ENCODE measurements at places on chromosomes 11 and 22.

GRCh38 chr11:26137651-26138050, 194.3 kb upstream of the ANO3 start:
- DNase-seq = no peak

DNA sequence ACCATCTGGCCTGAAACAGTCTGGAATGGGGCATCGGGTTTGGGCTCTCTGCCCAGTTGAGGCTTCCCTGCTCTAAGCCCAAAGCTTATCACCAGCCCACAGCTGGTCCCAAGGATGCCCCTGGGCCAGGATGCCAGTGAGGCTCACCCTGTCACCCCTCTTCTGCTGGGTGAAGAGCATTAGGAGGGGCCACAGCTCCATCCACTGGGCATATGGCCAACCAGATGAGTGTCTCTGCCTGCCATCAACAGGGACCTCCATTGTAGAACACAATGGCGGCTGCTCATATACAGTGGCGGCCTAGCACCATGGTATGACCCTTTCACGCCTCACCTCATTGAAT, 5.6 kb downstream of the CHST1 start:
- no peak for DNase-seq

DNA sequence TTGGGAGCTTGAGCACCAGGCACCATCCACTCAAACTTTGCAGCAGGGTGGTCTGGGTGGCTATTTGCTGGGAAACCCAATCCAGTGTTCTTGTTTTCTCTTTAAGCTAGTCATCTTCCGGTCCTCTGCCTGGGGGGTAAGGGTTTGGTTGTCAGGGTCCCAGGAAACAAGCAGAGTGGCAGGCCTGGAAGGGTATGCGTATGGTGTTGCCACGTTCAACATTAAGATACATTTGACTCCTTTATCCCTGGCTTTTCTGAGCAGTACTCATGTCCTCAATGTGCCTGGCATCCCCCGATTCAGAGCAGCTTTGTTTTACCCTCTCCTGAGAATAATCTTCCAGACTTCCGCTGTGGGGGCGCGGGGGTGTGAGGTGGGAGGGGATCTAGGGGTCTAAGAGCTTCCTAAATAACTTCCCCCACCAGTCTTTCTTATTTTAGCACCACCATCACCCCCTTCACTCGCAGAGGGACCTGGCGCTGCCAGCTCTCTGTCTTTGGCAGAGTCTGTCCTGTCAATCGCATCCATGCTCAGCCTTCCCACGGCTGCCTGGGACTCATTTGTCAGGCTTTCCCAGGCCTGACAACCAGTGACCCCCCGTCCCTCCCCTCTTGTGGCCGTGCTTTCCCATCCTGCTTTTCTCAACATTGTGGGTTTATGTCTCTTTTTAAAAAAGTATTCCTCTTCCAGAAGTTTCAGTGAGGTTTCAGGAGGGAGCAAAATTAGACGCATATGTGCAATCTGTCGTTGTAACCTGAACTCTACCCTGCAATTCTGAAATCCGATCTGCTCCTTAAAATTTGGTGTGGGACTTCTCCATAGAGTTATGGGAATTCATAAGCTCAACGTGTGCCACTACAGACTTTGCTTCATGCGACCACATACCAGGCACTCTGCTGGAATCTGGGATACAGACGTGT, 27.0 kb upstream of the RBFOX2 start:
- no peak for DNase-seq

- DNase-seq = no peak
These were observed 355 bp upstream of the AP1B1 start for GRCh38 chr22:29388759-29389090.

GRCh38 chr11:7307836-7308235, 56.1 kb downstream of the SYT9 start:
- DNase-seq = no peak

GRCh38 chr11:4671741-4672140, 25.9 kb downstream of the OR51E2 start:
- DNase-seq = no peak

- DNase-seq = no peak
These were observed 94.5 kb downstream of the RPS6KA4 start for GRCh38 chr11:64453466-64453865.

DNA sequence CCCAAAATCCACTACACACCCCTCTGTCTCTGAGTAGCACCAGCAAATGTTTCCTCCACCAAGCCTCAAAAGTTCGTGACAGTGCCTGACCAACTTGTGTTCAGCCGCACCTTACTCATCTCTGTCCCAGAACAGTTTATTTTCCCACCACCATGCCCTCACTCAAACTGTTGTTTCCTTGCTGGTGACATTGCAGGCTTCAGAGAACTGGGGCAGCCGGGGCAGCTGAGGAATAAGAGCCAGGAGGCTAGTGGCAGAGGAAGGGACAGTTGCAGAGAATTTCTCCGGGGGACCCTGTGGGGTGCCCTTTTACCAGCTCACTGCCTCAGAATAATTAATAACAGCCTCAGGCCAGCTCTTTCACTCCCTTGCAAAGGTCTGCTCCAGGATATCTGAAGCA, 709 bp upstream of the KCNE3 start:
- DNase-seq = no peak

DNA sequence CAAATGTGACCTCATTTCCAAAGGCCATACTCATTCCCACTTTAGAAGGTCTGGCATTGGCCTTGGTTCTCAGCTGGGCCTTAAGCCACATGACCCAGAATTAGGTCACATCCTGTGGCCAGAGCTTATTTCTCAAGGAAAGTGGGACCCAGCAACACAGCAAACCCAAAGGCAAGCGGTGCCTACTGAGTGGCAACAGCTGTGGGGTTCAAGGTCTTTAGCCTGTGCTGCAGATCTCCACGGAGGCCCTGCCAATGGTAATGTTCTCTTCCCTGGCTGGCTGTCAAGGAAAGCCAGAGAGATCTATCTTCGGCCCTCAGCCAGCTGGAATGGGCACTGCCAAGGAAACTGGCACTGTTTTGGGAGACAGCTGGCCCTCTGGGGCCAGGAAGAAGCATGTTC, 41.5 kb upstream of the TP53I11 start:
- DNase-seq = no peak

- DNase-seq = no peak
These were observed 1.4 kb upstream of the RCE1 start for GRCh38 chr11:66841861-66842260.

- DNase-seq = peak; percentile 41
These were observed 3.0 kb downstream of the PKP3 start for GRCh38 chr11:396948-397548.

GRCh38 chr22:24471570-24471969, 23.6 kb upstream of the UPB1 start:
- DNase-seq = peak; percentile 75

- DNase-seq = no peak
These were observed 485.9 kb downstream of the JRKL start for GRCh38 chr11:96875712-96876111.

- DNase-seq = no peak
These were observed 15.3 kb upstream of the POLA2 start for GRCh38 chr11:65246506-65246905.

DNA sequence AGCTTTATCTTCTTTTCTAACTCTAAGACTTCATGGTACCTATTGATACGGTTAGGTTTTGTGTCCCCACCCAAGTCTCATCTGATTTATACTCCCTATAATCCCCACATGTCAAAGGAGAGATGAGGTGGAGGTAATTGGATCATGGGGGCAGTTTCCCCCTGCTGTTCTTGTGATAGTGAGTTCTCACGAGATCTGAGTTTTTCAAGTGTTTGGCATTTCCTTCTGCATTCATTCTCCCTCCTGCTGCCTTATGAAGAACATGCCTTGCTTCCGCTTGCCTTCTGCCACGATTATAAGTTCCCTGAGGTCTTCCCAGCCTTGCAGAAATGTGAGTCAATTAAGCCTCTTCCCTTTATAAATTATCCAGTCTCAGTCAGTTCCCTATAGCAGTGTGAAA, 5.1 kb upstream of the FAT3 start:
- DNase-seq = no peak

DNA sequence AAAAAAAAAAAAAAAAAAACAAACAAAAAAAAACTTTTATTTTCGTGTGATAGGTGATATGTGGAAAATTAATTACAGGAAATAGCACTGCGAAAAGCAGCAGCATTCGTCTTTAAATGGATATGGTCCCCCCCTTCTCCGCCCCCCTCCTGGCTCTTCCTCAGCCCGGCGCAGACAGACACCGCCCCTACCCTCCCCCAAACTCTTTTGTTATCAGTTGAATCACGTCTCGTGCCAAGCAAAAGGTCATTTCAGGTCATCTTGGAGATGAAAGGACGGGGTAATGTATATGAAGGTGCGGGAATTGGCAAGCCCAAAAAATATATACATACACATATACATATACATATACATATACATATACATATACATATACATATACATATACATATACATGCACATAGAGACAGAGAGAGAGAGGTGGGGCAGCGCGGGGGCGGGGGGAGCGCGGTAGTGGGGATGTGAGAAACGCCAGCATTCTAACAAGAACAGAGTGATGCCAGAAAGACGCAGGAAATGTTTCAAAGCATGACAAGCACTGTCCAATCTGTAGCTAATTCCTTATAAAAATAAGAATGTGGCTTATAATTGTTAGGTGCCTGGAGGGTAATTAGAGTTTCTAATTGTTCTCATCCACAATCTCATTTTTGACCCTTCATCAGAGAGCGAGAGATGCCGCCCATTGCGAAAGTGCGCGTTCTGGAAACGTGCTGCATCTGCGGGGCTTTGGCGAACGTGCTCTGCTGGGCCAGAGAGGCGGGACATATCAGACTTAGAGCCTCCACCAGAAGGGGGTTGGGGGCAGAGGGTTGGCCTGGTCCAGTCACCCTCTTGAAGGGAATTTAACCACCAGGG, 214.5 kb upstream of the UBASH3B start:
- peak; percentile 50 for DNase-seq

DNA sequence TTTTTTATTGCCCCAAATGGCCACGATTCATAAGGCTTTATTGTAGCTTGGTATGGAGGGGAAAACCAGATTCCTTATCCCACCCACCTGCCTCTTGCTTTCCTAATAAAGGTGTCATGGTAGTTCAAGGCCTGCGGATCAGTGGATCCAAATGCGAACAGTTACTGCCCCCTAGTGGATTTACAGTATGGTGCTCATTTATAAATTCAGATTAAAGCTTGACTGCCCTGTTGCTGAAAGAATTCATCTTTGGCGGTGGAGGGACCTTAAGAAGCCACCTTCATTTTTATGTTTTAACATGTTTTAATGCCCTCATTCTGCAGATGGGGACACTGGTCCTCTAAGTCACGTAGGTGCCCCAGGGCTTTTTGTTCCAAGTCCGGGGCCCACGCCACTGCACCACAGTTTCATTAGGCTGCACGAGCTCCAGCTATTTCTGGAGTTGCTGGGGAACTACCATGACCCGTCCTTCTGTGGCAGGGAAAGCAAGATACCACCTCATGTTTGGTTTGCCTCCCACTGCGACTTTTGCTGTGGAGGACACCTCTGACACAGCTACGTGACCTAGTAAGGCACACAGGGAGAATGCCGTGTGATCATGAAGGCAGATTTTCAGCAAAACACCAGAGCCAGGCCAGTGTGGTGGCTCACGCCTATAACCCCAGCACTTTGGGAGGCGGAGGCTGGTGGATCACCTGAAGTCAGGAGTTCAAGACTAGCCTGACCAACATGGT, 15.6 kb upstream of the INCENP start:
- peak; percentile 43 for DNase-seq

DNA sequence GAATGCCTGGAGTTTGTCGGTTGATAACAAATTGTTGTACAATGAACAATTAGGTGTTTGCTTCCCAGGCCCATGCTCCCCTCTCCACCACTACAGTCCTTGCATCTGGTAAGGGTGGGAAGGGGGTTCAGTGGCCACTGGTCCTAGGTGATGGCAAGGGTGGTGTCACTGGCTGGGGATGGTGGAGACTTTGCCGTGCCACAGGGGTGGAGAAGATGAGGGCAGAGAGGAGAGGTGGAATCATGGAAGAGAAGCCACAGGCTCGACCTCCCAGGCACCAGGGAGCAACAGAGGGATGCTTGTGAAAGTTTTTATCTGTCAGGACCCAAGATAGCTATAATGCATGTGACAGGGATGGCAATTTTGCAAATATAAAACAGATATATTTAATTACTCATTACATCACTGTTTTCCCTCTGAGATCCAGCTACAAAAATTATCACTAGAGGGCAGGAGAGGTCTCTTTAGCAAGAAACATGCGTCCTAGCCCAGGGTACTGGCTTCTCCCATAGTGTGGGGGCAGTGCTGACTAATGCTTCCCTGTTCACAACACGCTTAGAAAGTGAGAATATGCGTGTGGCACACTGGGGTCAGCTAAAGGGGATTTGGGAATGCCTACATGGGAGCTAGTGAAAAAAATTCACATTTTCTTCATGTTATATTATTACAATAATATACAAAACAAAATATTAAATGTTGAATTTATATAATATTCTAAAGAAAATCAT, 49.0 kb upstream of the AMPD3 start:
- no peak for DNase-seq

DNA sequence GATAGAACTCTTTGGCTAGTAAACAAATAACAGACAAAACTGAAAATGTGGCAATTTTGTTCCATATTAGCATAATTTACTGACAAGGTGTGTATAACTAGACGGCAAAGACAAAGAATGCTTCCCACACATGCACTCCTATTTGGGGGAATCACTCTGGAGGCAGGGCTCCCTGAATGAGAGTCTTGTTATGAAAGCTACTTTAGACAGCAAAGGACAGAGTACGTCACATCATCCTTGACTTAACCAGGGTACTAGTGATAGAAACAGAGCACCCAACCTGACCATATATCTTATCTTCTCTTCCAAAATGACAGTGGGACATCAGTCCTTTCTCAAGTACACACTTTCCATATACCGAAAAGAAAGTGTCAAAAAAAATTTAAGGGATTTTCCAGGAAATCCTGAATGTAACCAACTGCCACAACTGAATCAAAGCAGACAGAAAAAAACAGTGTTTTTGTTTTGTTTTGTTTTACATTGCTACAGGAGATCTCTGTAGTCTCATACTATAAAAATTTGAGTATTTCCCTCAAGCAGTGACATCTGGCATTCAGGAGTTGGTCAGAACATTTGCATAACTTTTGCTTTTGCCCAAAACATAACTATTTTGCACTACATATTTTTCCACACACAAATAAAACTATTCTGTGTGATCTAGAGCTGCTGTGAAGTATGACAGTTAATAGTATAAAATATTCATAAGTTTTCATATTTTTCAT, 98.9 kb downstream of the ARHGAP20 start:
- no peak for DNase-seq

Measured in tibial nerve (tissue), 4 donors.